Progenitor cell of endocrine pancreas (in vitro differentiated cells): ENCODE measurements at places on chromosomes 1 and 21. TPM values are rescaled to one million over a fixed set of nuclear protein-coding genes. Genes with fewer than 3 reads are reported as not detected.

The BCAR3 gene
- total RNA-seq, result 7.1 and 10.5 TPM in 2 replicates

The RCC2 gene
- 193 and 196 TPM in 2 replicates for total RNA-seq

The LCE1D gene
- not detected in 2 replicates for total RNA-seq

The TRIM33 gene
- 66.5 and 68.7 TPM in 2 replicates for total RNA-seq

DNA sequence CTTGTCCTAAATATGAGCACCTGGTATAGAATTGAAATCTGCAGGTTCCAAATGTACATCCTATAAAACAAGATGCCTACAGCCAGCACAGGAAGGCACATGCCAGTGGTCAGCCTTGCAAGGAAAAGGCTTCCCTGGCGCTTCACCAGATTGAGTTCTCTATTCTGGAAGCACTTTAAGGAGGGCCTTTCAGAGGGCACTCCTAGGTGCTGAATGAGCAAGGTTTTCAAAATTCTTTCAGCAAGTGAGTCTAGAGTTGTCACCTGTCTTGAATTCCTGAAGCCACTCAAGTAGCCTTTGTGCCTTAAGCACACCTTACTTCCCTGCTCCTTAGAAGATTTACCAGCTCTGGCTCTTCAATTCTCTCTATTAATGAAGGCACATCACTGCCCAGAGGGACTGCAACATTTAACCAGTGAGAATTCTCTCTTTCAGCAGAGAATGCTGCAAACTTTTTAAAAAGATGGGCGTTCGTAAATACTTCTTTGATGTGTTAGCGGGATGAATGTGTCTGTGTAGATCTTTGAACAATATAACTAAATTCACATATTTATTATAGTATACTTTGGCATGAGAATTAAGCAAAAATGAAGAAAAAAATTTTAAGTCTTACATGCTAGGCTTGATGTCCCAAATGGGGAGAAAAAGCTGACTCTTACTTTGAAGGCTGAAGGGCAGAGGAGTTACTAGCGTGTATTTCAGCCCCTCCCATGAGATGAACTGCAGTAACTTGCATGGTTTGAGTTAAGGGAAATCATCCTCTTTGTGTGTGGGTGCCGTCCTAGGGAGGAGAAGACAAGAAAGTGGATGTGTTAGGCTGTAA is 162.0 kb downstream of the NTPCR start:
- no peaks in the 10 kb centered on the region for H3K27me3 ChIP-seq
- H3K36me3 ChIP-seq, result peaks cover 8% of the 10 kb centered on the region
- DNase-seq, result no peak
- peak overlapping the region; percentile 96 for H3K27ac ChIP-seq

DNA sequence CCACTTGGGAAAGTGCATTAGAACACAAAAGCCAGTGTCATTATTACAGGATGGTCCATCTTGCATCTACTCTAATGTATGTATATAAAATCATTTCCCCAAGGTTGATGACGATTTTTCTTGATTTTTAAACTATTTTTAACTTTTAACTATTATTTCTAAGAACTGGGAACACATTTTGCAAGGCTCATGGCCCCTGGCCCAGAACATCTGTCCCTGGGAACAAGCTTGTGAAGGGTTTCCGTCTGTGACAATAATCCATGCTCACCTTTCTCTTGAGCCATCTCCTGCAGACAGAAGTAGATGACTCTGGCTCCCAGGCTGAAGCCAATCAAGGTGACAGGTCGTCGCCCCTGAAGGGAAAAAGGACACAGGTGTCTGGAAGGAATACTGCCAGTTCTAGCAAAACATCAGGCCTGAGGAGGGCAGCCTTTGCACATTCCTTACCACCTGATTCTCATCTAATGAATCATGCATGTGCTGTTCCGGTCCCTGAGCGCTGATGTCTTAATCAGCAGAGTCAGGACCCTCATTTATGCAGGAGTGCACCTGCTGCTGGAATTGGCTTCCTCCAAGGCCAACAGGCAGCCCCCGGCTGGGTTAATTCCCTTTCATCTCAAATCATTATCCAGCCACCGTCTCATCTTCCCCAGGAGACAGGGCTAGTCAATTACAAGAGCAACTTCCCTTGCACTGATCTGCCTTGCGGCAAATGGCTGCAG is 62.5 kb downstream of the TMCO4 start:
- no peaks in the 10 kb centered on the region for H3K4me1 ChIP-seq
- no peak overlapping the region for H3K27ac ChIP-seq
- no peaks in the 10 kb centered on the region for H3K27me3 ChIP-seq
- H3K36me3 ChIP-seq, result peaks cover 9% of the 10 kb centered on the region
- no peak for DNase-seq

DNA sequence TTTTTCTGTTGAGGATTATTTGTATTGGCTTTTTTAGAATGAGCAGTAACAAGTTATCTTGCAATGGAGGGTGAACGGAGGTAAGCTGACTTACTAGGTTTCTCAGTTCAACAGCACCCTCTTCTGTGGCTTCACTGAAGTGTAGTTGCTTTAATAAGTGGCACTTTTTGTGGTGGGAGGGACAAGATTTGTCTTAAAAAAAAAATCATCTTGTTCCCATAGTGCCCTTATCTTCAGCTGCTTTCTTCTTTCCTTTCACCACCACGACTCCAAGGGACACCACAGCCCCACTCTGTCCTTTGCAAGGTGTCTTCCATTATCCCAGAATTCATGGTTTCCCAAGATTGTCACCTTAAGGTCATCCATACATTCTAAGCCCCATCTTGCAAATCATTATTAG is 92.9 kb downstream of the PIGK start:
- no peaks in the 10 kb centered on the region for H3K27me3 ChIP-seq
- H3K4me1 ChIP-seq, result peaks cover 4% of the 10 kb centered on the region
- H3K27ac ChIP-seq, result no peak overlapping the region
- peak; percentile 11 for DNase-seq

GRCh38 chr1:57357462-57357861 is 66.4 kb downstream of the DAB1 start:
- H3K36me3 ChIP-seq, result peaks cover 1% of the 10 kb centered on the region
- H3K27ac ChIP-seq, result no peak overlapping the region
- no peak for DNase-seq
- no peak overlapping the region for H3K4me3 ChIP-seq

DNA sequence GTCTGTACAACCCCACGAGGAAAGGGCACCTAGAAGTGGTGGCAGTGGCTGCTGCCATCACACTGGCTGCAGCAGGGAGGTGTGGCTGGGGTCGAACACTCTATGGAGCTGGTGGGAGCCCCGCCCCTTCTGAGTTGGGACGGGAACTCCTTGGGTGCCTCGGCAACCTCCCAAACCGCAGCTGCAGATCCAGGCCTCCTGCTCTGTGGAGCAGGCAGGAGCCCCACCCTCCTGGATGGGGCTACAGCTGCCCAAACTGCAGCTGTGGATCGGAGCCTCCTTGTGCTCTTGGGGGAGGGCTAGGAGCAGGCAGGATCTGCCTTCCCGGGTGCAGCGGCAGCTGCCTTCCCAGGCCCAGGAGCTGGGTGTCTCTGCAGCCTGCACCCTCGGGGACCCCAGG is 38.9 kb upstream of the TARDBP start:
- DNase-seq, result no peak
- no peak overlapping the region for H3K4me3 ChIP-seq
- no peak overlapping the region for H3K27ac ChIP-seq
- H3K36me3 ChIP-seq, result no peaks in the 10 kb centered on the region

GRCh38 chr1:9648171-9648570 is 3.4 kb upstream of the PIK3CD start:
- H3K4me1 ChIP-seq, result peaks cover 2% of the 10 kb centered on the region
- H3K4me3 ChIP-seq, result no peak overlapping the region
- no peak overlapping the region for H3K27ac ChIP-seq
- H3K36me3 ChIP-seq, result no peaks in the 10 kb centered on the region

GRCh38 chr1:244876228-244876910 is 12.0 kb upstream of the HNRNPU start:
- no peaks in the 10 kb centered on the region for H3K36me3 ChIP-seq
- no peak for DNase-seq
- H3K4me1 ChIP-seq, result peaks cover 14% of the 10 kb centered on the region

GRCh38 chr1:3522564-3523265 is 68.2 kb downstream of the ARHGEF16 start:
- no peak overlapping the region for H3K4me3 ChIP-seq
- DNase-seq, result no peak
- no peak overlapping the region for H3K27ac ChIP-seq
- H3K27me3 ChIP-seq, result no peaks in the 10 kb centered on the region

DNA sequence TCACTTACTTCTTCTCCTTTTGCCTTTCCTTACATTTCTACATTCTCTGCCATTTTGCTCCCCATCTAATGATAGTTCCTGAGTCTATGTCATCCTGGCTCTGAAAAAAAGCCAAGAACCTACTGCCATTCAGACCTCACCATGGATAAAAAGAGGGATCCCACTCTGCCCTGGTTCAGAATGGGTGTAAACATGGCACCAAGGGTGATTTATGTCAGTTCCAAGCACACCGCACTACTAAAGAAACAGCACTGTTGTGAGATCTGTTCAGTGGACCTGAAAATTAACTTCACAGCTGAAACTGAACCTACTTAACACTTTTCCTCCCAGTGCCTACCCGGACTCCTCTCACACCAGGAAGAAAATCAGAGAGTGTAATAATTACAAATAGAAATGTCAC is 72.3 kb upstream of the NTPCR start:
- H3K4me1 ChIP-seq, result no peaks in the 10 kb centered on the region
- no peak overlapping the region for H3K4me3 ChIP-seq
- peaks cover 3% of the 10 kb centered on the region for H3K27me3 ChIP-seq
- DNase-seq, result no peak
- H3K36me3 ChIP-seq, result no peaks in the 10 kb centered on the region

GRCh38 chr1:183423541-183423940 is 5.4 kb upstream of the NMNAT2 start:
- H3K4me1 ChIP-seq, result peaks cover 7% of the 10 kb centered on the region
- DNase-seq, result no peak
- no peak overlapping the region for H3K4me3 ChIP-seq
- no peak overlapping the region for H3K27ac ChIP-seq
- H3K27me3 ChIP-seq, result peaks cover 12% of the 10 kb centered on the region

DNA sequence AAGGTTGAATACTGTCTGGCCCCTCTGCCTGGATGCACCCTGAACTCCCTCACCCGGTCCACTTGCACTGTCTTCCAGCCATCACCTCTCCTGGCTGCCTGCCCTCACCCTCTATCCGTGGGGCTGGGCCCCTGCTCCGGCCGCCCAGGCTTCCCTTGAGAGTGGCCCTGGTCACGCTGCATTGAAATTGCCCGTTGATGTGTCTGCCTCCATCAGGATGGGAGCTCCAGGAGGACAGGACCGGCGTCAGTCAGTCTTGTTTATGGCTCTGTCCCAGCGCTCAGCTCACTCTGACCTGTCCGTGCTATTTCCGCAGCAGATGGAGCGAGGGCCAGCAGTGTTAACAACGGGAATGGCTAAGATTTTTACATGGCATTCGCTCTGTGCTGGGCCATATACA is 34.9 kb downstream of the FOXO6 start:
- H3K4me3 ChIP-seq, result no peak overlapping the region
- H3K36me3 ChIP-seq, result no peaks in the 10 kb centered on the region
- no peak overlapping the region for H3K27ac ChIP-seq
- DNase-seq, result no peak

DNA sequence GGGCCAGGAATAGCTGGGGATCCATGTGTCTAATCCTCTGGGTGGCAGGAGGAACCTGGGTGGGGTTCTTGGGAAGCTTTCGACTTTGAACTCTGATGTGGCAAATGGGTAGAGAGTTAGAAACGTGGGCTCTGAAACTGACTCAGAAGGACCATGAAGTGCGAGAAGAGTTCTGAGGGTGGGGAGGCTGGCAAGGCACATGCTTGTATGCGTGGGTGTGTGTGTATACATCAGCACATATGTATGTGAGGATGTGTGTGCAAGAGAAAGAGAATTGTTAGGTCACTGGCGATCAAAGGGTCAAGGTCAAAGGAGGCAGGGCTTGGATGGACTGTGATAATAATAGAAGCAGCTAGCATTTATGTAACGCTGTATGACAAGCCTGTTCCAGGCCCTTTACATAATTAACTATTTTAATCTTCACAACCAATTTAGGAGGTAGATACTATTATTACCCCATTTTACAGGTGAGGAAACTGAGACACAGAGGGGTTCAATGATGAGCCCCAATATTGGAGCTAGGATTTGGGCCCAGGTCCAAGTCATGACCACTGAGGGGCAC is 84.5 kb upstream of the POU3F1 start:
- no peak overlapping the region for H3K4me3 ChIP-seq
- peaks cover 54% of the 10 kb centered on the region for H3K27me3 ChIP-seq
- no peaks in the 10 kb centered on the region for H3K36me3 ChIP-seq
- peaks cover 2% of the 10 kb centered on the region for H3K4me1 ChIP-seq
- no peak overlapping the region for H3K27ac ChIP-seq

DNA sequence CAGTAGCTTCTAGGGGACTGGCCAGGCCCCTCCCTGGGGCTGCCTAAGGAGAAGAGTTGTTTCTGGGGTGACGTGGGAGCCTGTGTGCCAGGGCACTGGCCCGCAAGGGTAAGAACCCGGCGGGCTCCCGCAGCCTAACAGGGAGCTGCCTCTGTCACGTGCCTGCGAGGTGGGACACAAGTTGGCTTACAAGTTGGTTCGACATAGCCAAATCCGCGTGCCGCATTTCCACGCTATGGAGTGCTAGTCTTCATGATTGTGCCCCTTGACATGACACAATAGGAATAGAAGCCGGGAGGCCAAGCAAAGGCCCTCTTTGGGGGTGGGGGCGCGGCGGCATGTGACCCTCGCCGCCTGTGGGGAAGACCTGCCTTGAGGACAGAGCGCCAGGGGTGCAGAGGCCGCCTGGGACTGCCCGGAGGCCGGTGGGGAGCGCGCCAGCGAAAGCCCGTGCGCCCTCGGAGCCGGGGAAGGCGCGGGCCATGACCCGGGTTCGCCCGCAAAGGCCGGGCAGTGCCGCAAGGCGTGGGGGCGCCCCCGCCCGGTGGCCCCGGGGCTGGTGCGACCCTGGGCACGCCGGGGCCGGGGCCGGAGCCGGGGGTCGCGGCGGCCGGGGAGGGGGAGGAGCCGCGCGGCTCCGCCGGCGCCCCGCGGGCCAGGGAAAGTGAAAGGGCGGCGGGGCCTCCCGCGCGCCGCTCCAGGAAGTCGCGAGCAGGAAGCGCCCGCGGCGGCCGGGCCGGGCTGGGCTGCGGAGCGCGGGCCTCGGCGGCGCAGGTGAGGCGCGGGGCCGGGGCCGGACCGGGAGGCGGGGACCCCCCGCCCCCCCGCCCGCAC is at the start of gene SLC37A1:
Gene SLC37A1, plus strand, starts transcription at position 702 of the 834 bp plus-strand sequence. CDS start 4,603 bp downstream, outside the sequence.
- H3K27ac ChIP-seq, result peak within 1 kb of the TSS; percentile 93
- H3K4me3 ChIP-seq, result peak within 1 kb of the TSS; percentile 79
- no peaks in the 10 kb centered on the region for H3K27me3 ChIP-seq
- H3K4me1 ChIP-seq, result peaks cover 52% of the 10 kb centered on the region
- DNase-seq, result peak; percentile 35

DNA sequence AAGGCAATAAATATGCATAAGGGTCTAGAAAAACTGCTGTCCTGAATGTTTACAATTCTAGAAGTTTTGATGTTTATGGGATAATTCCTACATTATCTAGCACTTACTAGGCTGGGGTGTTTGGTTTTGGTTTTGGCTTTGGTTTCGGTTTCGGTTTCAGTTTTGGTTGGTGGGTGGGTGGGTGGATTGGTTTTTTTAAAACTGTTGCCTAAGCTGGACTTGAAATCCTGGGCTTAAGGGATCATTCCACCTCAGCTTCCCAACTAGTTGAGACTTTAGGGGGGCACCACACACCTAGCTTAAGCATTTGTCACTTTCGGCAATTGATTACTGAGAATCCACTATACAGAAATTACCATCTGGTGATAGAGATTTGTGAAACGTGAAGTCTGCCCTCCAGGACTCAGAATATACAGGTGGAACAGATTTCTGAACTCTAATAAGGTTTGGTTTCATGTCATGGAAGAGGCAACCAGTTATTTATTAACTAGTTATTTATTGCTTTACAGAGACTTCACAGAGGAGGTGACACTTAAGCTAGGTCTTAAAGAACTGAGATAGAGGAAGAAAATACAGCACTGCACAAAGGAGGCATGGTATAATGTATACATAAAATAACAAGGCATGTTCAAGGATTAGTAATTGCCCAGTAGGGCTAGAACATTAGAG is 69.6 kb downstream of the PIK3R3 start:
- H3K4me1 ChIP-seq, result peaks cover 10% of the 10 kb centered on the region
- peak overlapping the region; percentile 41 for H3K27ac ChIP-seq
- H3K27me3 ChIP-seq, result no peaks in the 10 kb centered on the region
